ENCODE measurements at places on chromosomes 4 and X. TPM values are rescaled to one million over a fixed set of nuclear protein-coding genes. Genes with fewer than 3 reads are reported as not detected.

ARHGAP4 gene
- total RNA-seq = 0.52 TPM

MAGEB1 gene
- not detected for total RNA-seq

ELOVL6 gene
- total RNA-seq = 8.8 TPM

TMPRSS11A gene
- total RNA-seq = not detected

SCARB2 gene
- 235 TPM for total RNA-seq

NXF2B gene
- total RNA-seq = not detected

LRAT gene
- 0.17 TPM for total RNA-seq

AFM gene
- not detected for total RNA-seq

VCX3B gene
- not detected for total RNA-seq

PABPC4L gene
- total RNA-seq = 0.47 TPM

ELF4 gene
- total RNA-seq = 6.1 TPM

TMEM144 gene
- 6.3 TPM for total RNA-seq

PDLIM3 gene
- total RNA-seq = 9.5 TPM

TCEAL2 gene
- not detected for total RNA-seq

CYLC1 gene
- not detected for total RNA-seq

HMGN5 gene
- total RNA-seq = 1.1 TPM

Data from bronchial smooth muscle cell (primary cell).